ENCODE measurements at places on chromosomes 11 and 22.

DNA sequence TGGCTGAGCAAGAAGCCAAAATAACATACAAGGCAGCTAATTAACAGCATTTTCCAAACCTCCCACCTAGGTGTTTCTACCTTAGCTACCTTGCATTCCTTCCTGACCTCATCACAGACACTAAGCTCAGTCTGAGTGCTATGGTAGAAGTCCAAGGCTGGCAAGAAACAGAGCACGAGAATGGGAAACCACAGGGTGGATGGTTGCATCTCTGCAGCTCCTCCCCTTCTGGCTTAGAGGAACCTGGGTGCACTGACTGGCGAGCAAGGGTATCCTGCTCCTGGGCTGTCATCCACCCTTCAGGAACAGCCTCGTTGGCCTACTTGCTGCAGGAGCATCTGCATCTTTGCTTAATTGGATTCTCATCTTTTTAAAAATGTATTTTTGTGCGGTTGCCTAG lies 73.1 kb upstream of the KIRREL3 start:
- DNase-seq = no peak

DNA sequence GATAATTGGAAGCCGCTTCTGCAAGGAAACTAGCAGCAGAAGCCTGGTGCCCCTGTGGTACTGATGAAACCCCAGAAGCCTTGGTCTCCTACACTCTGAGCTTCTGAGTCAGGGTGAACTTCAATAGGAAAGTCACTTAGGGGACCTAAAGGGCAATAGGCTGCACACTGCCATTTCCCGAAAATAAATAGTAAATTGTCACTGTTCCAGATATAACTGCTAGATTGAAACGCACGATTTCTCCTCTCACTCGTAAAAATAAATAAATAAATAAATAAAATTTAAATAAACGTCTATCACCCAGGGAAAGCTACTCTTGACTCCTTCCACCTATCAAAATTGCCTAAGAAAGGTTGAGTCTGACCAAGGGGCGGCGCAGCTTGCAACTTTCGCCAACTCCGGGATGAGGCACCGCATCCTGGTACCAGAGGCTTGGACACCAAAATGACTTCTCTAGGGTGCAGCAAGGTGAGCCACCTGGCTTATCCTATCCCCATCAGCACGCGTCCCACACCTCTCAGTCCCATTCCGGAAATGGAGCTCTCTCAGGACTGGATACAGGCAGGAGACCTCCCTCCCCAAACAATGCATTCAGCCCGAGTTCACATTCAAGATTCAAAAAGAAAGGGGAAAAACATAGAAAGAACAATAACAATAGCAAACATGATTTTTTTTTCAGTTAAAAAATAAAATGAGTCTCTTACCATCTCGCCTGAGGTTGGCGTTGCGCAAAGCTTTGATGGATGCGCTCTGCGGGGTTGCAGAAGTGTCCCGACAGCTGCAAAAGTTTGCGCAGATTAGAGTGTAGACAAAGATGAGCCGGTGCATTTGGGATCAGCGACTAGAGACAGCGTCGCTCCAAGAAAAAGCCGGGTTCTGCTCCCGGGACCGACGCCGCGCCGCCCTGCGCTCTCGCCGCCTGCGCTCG lies 583 bp downstream of the PDGFD start:
- DNase-seq = no peak

- DNase-seq = no peak
Measured at GRCh38 chr22:17903564-17904295, 120.6 kb downstream of the MICAL3 start.

- DNase-seq = no peak
Measured at GRCh38 chr11:76190376-76190775, 15.9 kb downstream of the WNT11 start.

- no peak for DNase-seq
Measured at GRCh38 chr22:42847110-42847509, 10.0 kb downstream of the ARFGAP3 start.

DNA sequence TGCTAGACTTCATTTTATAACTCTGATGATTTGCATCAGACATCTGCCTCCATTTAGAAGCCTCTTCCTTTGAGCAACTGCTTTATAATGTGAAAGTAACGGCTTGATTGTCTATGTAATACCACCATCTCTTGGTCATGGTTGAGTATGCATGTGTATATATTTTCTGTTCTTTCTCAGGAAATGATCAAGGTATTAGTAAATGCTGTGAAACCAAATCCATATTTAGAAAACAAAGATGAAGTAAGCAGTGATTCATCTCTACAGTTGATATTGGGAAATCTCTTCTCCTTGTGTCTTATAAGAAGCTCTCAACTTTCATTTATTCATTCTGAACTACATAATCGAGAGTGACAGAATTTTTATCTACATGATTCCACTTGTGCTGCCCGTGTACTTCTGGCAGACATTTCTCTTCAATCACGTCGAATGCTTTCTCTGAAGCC lies 104.6 kb upstream of the ANO3 start:
- no peak for DNase-seq

GRCh38 chr11:37929100-37929653 lies 1331.1 kb upstream of the RAG2 start:
- no peak for DNase-seq

GRCh38 chr11:127034973-127035372 lies 34.4 kb upstream of the KIRREL3 start:
- DNase-seq = no peak

GRCh38 chr11:71451596-71452198 lies 1.3 kb upstream of the NADSYN1 start:
- no peak for DNase-seq

DNA sequence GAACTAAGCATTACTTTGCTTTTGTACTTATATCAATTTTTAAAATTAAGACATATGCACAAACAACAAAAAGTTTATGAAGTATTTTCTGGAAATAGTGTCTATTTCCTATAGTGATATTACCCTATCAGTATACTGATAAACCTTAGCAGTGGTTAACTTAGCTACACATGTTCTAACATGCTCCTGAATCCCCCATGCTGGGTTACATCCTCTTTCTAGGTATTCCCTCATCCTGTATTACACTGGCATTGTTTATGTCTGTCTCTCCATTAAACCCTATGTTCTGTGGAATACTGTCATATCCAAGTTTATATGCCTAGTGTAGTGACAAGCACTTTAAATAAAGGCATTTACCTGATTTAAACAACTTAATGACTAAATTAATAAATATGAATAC lies 1.8 kb upstream of the FAR1 start:
- DNase-seq = no peak

DNA sequence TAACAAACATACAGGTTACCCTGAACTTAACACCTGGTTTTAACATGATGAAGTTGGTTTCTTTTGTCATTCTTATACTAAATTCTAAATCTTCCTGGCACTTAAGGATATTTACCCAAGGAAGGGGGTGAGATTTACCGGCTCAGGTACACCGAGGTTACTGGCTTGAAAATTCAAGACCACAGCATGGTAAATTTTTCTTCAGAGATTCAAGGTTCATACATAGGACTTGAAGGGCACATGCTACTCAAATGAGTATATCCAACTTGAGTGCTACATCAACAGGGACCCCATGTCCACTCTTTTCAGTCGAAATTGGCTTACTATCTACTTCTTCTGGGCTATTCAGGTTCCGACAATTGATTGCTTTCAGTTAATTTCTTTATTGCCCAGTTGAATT lies 12.7 kb downstream of the SERPING1 start:
- no peak for DNase-seq

DNA sequence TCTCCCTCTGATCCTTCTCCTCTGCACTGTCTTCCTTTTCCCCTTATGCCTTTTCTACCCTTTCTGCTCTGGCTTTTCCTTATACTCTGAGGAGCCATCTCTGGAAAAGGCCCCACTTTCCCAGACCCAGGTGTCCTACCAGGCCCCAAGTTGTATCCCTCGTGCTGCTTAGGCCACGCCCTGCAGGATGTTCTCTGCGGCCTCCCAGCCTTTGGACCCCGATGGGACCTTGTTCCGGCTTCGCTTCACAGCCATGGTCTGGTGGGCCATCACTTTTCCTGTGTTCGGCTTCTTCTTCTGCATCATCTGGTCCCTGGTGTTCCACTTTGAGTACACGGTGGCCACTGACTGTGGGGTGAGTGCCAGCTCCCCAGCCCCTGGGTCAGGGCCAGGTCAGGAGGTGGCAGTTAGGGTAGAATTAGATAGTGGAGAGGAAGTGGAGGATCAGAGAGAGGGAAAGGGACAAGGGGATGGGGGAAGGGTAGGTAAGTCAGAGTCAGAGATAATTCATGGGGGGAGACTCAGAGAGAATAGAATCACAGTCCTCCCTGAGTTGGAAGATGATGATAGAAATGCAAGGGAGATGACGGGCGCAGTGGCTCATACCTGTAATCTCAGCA lies 8.9 kb downstream of the PGAP2 start:
- no peak for DNase-seq

GRCh38 chr11:61144511-61145179 lies 16.6 kb downstream of the VPS37C start:
- DNase-seq = no peak

- no peak for DNase-seq
Measured at GRCh38 chr11:121058941-121059340, 35.0 kb downstream of the TBCEL start.

- no peak for DNase-seq
Measured at GRCh38 chr11:32113200-32113919, 22.5 kb downstream of the RCN1 start.
